ENCODE measurements at places on chromosomes 7 and 10.

DNA sequence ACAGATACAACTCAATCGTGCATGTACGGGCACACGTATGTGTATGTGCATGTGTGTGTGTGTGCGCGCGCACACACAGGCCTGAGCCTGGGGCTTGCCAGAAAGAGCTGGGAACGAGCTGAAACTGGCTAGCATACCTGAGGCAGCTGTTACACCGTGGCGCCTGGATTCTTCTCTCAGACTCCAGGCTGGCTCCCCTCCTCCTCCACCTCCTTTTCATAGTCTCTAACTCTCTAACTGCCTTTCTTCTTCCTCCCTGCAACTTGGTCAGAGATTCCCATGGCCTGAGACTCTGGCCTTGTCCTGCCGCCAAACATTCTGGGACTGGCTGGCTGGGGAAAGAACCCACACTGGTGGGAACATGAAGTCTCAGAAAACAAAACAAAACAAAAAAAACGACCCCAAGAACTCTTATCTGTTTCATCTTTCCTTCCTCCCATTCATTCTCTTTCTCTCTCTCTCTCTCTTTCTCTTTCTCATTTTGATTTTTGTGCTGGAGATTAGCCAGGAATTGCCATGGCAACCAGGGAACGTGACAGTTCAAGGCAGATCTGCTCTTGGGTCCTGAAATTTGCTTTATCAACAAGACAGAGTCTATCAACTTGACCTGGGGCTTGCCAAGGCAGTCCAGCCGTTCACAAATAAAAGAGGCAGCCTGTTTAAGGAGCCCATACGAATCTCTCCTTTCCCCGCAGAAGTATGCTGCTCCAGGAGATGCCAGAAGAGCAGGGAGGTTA lies 76.8 kb upstream of the SEM1 start:
- DNase-seq, result no peak

DNA sequence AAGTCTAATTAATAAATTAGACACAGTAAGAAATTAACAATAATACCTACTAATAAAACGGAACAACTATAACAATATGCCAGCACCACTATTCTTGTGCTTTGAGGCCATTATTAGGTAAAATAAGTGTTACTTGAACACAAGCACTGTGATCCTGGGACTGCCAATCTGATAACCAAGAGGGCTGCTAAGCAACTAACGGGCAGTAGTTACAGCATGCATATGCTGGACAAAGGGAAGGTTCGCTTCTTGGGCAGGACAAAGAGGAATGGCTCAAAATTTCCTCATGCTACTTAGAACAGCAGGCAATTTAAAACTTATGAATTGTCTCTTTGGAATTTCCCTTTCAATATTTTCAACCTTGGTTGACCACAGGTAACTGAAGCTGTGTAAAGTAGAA lies 718.6 kb downstream of the SORCS3 start:
- no peak for DNase-seq

GRCh38 chr7:129264534-129264933 lies 39.7 kb downstream of the AHCYL2 start:
- DNase-seq, result no peak

DNA sequence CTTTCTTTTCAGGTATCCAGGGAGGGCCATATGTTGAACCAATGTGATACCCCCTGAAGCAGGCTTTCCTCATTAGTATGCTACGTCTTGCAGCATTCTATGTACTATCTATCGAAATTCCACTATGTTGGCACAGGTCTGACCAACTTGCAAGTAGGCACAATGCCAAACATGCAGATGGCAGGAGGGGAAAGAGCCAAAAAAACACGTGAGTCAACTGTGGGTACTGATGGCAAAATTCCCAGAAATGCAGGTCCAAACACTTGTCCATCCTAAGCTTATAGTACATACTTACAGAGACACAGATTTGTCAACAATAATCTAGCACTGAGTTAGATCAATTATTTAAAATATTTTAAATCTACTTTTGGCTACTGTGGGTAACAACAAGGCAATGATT lies 394.9 kb downstream of the DGKB start:
- no peak for DNase-seq

DNA sequence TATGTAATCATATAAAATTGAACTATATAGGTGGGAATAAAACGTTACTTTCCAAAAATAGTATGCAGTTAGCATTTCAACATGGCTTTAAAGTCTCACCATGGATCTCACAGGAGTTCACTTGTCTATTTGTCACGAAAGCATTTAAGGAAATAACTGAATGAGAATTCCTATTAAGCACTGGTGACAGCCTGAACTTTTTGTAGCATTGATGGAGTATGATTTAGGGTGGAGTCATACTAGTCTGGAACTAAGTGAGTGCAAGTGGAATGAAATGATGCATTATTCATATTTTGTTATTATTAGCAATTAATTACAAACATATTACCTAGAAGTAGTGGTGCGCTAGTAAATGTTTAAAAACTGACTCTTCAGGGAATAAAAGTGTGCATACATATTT lies 26.0 kb upstream of the HIBADH start:
- DNase-seq, result no peak

DNA sequence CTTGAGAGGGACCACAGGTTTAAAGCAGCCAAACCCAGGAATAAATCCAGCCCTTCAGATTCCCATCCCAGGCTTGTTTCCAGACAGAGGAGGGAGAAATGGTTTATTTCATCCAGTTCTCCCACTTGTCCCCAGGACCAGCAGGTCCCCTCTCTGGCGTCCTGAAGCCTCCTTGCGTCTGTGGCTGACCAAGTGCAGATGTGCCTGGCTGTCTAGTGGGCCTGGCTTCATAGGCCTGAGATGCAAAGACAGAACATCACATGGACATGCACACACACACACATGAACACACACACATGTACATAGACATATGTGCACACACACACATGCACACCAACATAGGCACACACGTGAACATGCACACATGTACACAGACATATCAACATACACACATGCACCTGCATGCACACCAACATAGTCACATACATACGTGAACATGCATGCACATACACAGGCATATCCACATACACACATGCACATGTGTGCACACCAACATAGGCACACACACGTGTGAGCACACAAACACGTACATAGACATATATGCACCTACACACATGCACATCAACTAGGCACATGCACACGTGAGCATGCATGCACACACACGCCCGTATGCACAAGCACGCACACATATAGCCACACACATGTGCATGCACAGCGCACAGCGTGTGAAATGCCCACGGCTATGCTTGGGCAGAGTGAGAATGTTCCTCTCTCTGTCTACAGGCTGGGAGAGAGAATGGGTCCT lies 10.7 kb downstream of the FOXL3 start:
- DNase-seq, result no peak

- DNase-seq, result no peak
These were observed 299.6 kb downstream of the ADK start for GRCh38 chr10:74450602-74451001.

GRCh38 chr7:120724448-120724847 lies 133.5 kb downstream of the TSPAN12 start:
- DNase-seq, result no peak

GRCh38 chr10:103038570-103038969 lies 120.5 kb downstream of the CNNM2 start:
- no peak for DNase-seq

DNA sequence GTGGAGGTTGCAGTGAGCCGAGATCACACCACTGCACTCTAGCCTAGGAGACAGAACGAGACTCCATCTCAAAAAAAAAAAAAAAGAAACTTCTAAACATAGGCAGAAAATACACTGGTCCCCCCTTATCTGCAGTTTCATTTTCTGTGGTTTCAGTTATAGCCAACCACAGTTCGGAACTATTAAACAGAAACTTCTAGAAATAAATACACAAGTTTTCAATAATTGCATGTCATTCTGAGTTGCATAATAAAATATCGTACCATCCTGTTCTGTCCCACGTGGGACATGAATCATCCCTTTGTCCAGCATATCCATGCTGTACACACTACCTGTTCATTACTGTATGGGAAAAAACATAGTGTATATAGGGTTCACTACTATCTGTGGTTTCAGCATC lies 8.0 kb downstream of the XRCC2 start:
- no peak for DNase-seq

GRCh38 chr10:72173619-72174296 lies 42.1 kb upstream of the ANAPC16 start:
- no peak for DNase-seq

- no peak for DNase-seq
These were observed 146.0 kb downstream of the RAPGEF5 start for GRCh38 chr7:22210967-22211366.

DNA sequence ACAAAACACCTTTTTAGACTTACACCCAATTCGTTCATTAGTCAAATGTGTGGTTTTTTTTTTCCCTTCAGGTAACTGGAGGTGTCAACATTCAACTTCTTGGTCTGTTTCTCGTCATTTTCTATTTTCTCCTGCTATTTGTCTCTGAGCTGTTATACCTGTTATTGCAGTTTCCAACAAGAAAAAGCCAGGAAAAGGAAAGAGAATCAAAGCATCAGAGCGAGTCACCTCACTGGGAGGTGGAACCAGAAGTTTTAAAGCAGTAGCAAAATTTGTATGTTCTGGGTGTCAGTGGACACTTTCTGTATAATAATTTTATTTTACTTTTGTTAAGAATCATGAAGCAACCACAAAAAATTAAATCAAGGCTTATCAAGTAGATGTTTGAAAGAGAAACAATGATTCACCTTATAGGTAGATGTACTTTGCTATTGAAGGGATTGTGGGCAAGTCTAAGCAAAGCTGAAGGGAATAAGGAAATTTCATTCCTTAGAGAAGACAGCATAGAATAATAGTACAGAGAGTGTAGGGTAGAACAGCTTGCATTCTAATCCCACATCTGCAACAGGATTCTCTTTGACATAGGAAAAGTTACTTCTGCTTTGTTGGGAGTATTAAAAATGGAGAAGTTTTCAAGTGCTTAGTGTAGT lies 675.8 kb downstream of the PCDH15 start:
- no peak for DNase-seq
